ENCODE measurements at places on chromosomes 16 and 17.

- DNase-seq: no peak
Measured at GRCh38 chr16:58377932-58378331, 14.3 kb upstream of the GINS3 start.

DNA sequence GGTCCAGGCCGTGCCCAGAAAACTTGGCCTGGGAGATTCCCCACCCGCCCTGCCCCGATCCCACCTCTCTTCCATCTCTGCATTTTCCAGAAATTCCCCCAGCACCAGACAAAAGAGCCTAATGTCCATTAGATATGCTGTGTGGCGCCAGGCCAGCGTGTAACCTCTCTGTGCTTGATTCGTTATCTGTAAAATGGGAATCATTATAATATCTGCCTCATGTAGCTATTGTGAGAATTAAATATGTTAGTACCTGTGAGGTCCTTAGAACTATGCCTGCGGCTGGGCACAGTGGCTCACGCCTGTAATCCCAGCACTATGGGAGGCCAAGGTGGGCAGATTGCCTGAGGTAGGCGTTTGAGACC, 33.6 kb upstream of the IL21R start:
- DNase-seq: no peak

DNA sequence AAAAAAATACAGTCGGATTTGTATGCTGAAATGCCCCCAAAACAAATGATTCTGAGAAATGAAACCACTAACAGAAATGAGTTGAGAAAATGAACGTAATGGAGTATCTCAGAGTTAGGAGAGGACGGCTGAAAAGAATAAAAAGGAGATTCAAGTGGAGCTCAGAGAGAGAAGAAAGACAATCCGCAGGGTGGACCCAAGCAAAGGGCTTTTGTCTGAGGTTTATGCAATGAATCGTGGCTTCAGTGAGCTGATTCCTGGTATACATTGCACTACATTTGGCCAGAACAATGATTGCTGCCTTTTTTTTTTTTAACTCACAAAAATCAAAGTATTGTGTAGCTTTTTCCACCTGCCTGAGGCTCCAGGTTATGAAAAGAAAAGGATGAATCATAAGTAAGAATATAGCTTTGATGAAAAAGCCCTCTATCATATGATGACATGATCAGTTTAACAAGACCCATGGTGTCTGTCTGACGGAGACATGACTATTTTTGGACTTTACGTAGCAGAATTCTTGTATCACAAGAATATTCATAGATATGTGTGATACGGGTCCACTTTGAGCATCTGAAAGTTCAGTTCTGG, 4.4 kb upstream of the MED9 start:
- no peak for DNase-seq

DNA sequence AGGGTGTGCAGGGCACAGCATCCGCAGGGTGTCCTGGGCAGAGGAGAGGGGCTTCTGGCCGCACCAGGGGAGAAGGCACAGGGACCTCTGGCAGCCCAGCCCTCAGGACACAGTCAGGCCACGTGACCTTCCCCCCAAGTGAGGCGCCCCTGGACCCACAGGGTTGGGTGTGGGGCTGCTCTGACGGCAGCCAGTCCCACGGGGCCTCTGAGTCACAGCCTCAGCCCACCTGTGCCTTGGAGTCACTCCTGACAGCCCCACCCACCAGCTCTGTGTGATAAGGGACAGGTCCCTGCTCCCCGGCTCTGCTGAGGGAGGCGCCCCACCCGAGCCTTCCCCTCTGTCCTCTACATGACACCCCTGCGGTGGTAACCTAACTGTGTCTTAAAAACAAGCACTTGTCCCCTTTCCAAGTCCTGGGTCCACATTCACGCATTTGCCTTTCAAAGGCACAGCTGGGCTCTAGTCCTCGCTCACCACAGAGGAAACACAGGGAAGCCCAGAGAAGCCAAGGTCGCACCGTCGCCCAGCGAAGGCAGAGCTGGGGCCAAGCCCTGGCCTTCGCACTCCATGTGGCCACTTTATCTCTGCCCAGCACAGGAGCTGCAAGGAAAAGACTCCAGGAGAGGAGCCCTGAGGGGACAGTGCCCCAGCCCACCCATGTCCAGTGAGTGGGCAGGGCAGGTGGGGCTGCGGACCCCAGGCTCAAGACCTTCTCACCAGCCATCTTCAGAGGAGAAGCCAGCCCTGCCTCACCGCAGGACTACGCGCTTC, 5.1 kb upstream of the NPTX1 start:
- no peak for DNase-seq

DNA sequence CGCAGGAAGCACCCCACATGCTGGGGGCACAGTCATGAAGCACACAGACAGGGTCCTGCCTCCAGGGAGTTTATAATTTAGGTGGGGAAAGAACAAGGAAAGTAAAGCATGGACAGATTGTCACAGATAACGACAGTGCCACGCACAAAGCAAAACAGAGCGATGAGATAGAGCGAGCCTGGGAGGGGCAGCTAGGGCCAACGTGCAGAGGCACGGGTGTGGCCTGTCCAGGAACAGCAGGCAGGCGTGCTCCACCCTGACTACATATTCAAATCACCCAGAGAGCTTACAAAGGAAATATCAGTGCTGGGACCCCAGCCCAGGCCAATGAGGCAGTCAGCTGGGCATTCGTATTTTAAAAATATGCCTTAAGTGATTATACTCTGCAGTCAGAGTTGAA, 16.8 kb downstream of the LGALS9 start:
- DNase-seq: no peak

DNA sequence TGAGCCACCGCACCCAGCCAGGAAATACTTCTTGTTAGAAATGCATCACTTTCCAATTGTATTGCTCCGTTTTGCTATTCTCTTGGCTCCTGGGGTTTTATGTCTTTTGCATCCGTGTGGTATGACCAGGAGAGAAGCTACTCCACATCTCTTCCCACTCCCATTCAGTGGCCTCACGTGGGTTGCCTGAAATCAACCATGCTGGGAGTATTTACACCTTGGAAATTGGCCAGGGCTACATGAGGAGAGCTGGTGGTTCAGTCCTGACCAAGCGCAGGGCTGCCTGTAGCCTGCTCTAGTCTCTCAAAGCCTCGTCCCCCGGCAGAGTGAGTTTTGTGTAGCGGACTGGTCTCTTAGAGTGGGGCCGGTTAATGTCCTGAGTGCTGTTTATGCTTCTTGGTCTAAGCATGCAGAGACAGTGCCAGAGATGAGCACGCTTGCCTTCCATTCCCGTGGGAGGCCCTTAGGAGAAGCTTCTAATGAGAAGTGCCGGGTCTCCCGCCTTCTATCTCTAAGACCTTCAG, 3.8 kb downstream of the WFDC1 start:
- peak; percentile 32 for DNase-seq

- no peak for DNase-seq
Measured at GRCh38 chr17:73635101-73635817, 9.0 kb downstream of the SDK2 start.

DNA sequence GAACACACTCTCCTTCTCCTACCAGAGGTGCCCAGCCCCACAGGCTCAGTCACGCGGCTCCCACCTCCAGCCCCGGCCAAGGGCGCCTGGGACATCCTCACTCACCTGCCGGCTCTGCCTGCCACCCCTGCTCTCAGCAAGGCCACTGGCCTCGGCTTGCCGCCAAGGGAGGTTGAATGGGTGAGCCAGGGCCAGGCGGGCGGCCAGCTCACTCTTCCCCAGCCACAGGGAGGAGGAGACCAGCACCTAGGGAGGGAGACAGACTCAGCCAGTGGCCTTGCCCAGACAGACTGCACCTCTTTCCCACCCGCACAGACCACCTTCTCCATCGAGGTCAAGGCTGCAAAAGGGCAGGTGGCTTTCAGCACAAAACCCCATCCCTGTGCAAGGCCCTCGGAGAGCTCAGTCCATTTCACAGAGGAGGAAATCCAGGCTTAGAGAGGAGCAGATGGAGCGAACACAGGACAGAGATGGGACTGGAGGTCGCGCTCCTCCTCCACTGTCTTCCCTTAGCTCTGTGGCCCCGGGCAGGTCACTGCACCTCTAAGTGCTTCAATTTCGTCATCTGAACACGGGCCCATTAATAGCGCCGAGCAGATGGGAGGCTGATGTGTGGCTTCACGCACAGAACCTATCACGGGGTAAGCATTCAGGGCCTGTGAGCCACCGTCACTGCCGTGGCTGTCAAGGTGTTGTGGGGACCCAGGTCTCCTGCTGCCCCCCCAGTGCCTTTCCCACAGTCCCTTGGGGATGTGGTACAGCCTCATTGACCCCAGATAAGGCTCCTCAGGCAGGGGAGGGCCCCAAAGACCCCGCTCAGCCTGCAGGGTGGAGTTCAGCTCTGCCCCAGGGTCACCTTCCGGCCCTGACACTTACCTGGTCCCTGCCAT, 56.1 kb downstream of the RMI2 start:
- no peak for DNase-seq

DNA sequence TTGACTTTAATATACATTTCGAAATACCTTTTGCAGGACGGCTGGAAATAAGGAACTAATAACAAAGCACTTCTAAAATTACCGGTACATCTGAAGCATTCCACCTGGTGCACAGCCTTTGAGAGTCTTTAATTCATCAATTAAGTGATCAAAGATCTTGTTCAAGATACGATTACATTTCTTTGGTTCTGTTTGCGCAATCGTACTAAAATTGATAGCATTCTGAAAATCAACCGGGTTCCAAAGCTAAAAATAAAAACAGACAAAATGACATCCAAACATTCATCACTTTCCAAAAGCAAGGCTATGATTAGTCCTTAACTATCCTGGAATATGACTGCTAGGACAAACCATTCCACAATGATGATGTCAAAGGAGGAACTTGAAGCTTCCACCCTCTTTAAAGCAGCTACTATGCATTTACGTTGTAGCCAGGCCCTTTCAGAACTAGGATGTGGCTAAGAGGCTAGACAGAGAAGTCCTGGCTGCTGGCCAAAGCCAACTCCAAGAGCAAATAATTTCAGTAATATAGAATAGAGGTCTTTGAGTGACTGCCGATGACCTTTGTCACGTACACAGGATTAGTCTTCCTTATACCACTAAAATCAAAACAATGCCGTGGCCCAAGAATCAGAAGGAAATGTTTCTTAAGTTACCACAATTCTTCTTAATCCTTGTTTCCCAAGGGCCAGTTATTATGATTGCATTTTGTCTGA, 299.8 kb upstream of the PSMD7 start:
- no peak for DNase-seq

- DNase-seq: no peak
Measured at GRCh38 chr17:78208486-78208885, 5.6 kb upstream of the BIRC5 start.

GRCh38 chr16:3147046-3147756, 12.4 kb downstream of the ZNF213 start:
- DNase-seq: no peak

DNA sequence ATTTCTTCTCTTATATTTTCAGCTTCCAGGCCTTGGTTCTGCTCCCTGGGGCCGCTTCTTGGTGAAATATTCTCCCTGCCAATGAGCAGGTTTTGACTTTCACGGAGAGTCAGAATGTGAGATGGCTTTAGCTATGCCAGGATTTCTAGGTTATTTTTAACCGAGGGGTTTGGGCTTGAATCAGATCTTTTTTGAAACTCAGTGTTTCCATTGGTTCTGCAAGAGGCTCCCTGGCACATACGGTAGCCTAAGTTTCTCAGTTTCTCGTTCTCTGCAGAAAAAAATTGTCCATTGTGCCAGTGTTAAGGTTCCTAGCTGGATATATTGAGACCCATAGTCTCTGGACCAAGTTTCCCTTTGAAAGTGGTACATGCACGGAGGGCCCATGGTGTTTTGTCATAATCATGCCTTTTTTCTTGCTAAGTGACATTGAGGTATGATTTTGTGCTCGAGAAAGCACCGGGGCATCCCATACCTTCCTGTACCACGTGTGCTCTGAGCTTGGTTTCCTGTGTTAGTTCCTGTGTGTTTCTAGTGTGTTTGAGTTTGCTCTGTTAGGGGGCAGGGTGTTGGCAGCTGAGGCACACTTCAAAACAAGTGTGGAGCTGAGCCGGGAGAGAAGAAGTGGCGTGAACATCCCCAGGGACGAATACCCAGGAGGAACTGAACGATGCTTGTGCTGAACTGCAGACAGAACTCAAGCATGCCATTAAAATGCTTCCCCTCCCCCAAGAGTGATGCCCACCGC, 127.2 kb downstream of the HS3ST3B1 start:
- DNase-seq: no peak

GRCh38 chr17:5931616-5932015, 138.6 kb upstream of the WSCD1 start:
- DNase-seq: no peak

GRCh38 chr16:50838165-50838564, 96.3 kb downstream of the CYLD start:
- no peak for DNase-seq

DNA sequence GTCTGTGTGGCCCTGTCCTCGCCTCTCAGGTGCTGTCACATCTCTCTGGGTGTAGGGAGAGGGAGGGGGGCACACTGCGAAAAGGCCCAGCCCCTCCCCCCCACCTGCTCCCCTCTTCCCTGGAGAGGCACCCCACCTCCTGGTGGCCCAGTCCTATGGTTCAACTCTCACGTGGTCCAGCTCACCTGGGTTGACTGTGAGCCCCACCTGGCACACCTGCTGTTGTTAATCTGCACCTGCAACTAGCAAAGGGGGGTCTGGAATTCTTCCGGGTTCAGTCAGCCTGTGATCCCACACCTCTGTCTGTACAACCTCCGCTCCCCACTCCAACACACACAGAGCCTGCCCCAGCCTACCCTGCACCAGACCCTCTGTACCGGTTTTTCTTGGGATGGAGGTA, 2.0 kb upstream of the SYNGR2 start:
- DNase-seq: no peak

GRCh38 chr16:67883872-67884261, 818 bp upstream of the NRN1L start:
- peak; percentile 23 for DNase-seq

GRCh38 chr17:40813804-40814203, 8.6 kb downstream of the KRT10 start:
- no peak for DNase-seq

GRCh38 chr16:6114691-6115090, 1017.1 kb upstream of the EEF2KMT start:
- DNase-seq: no peak

GRCh38 chr16:75087375-75087979, 29.1 kb downstream of the LDHD start:
- DNase-seq: no peak

GRCh38 chr17:9887508-9887907, 17.6 kb downstream of the RCVRN start:
- DNase-seq: no peak

GRCh38 chr17:18021372-18021771, 17.6 kb downstream of the ATPAF2 start:
- DNase-seq: no peak

DNA sequence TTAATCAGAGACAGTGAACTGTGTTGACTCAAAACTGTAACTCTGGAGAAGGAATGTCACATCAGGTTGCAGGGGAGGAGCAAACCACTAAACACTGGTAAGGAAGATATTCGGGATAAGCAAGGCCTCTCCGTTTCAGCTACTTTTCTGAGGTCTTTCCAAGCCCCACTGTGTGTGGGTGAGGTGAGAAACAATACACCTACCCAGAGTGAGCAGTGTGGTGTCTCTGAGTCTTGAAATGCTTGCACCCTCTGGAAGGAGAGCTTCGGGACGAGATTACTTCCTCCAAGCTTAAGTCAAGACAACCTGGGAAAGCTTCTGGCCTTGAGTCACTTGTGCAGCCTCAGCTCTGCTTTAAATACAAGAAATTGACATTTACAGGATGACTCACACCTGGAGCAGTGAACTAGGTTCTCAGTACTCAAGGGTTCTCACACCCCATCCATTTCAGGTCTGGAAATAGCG, 2.5 kb upstream of the MAP3K14 start:
- no peak for DNase-seq

Measured in NCI-H2081 (cell line).